ENCODE measurements at places on chromosomes 5 and 9. TPM values are rescaled to one million over a fixed set of nuclear protein-coding genes. Genes with fewer than 3 reads are reported as not detected.

Gene LCN9
- not detected for total RNA-seq

Gene C9orf153
- total RNA-seq: not detected

Gene SLCO6A1
- not detected for total RNA-seq

Gene LRSAM1
- total RNA-seq: 47.9 TPM

Gene NR5A1
- 0.15 TPM for total RNA-seq

Gene NSA2
- 87.3 TPM for total RNA-seq

Gene NKD2
- 9.4 TPM for total RNA-seq

Gene SHISAL2B
- not detected for total RNA-seq

Gene NAIP
- total RNA-seq: 17.5 TPM

Gene MRRF
- total RNA-seq: 34.5 TPM

Gene TAF7
- 58.1 TPM for total RNA-seq

Gene TLR4
- 11.3 TPM for total RNA-seq

Gene GLIPR2
- 6.9 TPM for total RNA-seq

Gene CDC20B
- total RNA-seq: not detected

Gene CYSRT1
- total RNA-seq: 119 TPM

Gene TMEM215
- not detected for total RNA-seq

Gene PLPPR1
- total RNA-seq: 2.2 TPM

Data from lower leg skin (tissue), 4 donors.